ENCODE measurements at places on chromosomes 4 and X.
A peak's percentile ranks its signal among the peaks of the same experiment; 100 is the strongest.

DNA sequence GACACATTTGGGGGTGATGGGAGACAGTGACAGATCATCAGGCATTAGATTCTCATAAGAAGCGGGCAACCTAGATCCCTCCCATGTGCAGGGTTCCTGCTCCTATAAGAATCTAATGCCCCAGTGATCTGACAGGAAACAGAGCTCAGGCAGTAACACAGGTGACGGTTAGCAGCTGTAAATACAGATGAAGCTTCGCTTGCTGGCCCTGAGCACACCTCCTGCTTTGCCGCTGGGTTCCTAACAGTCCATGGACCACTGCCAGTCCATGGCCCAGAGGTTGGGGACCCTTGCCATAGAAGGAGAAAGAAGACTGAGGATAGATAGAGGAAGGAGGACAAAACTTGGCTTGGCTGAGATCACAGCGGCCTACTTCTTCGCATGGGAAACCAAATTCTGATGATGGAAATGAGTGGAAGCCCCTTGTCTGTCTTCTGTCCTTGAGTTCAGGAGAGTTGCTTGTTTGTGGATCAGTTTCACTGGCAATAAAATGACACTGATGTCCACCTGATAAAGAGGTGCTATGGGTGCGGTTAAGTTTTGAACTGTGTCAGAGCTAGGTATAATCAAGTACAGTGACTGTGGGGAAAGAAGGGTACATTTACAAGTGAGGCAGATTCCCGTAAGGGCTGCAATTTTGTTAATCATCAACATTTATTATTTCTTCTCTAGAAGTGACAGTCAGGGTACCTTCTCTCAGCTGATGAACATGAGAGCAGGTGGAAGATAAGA, 1.7 kb upstream of the TIFA start:
- DNase-seq, result no peak

DNA sequence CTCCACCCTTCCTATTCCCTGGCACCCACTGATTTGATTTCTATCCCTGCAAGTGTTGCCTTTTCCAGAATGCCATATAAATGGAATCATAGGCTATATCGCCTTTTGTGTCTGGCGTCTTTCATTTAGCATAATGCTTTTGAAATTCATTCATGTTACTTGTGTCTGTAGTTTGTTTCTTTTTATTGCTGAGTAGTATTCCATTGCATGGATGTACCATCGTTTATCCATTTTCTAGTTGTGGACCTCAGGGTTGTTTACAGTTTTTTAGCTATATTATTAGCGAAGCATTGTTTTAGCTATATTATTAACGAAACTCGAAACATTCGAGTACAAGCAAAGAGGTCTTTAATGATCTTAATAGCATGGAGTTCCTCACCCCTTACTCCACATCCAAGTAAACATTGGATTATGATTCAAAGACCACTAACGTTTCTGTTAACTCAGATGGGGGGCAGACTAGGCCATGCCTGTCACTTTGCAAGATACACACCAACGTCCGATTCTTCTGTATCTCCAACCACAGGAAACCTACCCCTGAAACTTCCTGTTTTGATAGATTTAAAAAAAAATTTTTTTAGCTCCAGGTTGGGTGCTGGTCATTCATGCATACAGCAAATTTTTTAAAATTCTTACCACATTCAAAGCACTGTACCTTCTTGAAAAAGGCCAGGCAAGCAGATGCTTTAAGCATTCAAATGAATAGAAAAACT, 1.1 kb downstream of the DCK start:
- no peak for DNase-seq

- DNase-seq, result no peak
Observed at GRCh38 chr4:119825696-119826095, 197.1 kb upstream of the PDE5A start.

- no peak for DNase-seq
Observed at GRCh38 chrX:9862953-9863352, 76.7 kb downstream of the SHROOM2 start.

DNA sequence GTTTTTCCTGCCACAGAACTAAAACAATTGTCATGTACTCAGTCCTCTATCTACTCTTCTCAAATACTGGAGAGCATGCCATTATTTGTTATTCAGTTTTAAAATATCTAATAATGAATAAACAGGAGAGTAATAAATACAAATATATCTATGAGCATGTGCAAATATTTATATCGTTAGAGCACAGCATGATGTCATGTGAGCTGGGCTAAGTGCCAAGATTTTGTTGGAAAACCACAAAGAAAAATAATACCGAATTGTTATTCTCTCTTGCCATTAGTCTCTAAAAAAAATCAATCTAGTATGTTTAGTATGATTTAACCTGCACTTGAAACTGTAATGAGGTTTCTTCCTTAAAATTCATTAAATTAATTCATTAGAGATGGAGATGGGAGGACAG, 97.3 kb downstream of the DDX60 start:
- peak; percentile 58 for DNase-seq

DNA sequence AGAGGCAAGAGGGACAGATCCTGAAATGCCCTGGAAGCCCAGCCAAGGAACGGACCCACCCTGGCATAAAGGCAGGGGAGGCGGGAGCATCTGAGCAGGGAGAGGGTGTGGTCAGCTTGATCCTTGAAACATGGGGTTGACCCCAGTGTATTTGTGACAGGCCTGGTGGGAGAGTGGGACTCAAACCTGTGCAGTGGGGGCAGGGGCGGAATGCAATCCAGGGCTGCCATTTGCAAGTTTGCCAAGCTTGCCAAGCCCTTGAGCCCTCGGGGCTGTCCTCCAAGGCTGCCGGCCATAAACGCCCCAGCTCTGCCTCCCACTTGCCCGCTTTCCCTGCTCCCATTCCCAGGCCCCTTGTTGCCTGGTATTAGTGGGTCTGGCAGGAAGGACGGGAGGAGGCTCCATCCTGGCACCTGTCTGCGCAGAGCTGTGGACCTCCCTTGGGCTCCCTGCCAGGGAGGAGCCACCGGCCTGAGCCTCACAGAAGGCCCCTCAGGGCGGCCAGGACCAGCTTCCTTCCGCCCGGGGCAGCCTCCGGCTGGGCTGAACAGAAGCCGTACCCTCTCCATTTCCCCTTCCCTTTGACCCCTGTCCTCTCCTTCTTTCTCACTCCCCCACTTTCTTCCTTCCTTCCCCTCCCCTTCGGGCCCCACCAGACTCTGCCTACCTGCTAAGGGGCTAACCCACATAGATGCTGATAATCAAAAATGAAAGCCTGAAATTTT, 661 bp downstream of the S100P start:
- no peak for DNase-seq

DNA sequence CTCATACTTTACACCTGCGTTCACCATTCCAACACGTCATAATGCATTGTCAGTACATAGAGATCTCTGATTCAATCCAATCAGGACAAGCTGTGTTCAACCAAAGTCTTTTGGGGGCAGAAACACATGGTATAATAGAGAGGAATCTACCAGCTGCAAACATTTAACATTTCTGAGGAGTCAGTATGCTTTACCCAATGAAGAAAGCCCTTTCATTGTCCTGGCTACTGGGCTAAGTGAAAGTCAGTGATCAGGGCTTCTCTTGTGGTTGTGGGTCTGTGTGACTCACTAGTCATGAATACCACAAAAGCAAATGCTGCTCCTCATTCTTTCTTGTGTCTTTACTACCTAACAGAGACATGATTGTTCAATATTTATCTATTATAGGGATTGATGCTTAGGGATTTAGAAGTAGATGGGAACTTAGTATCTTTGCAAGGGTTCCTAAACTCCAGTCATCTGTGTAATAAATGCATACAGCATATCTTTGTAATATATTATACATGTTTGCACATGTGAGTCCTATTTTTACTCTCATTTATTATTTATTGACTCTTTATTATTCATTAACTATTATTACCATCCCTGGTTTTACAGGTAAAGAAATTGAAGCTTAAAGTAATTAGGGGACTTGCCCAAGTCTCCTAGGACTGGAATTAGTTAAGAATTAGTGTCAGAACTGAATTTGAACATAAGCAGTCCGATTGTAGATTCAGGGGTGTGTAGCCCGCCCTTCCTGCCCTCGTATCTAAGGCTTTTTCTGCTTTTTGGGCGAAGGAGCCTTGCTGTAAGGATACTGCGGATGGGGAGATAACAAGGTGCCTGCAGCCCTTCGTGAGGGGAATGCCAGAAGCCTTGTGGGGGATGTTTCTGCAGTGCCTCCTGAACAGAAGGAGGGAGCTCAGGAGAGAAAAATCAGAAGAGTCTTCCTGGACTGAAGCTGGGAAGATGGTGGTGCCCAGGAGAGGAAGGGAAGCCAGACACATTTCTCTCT, 353.1 kb upstream of the BOD1L1 start:
- DNase-seq, result peak; percentile 94

- DNase-seq, result no peak
Observed at GRCh38 chr4:26566133-26566532, 17.8 kb upstream of the TBC1D19 start.
